LHCN-M2 (cell line): ENCODE measurements at places on chromosomes 3 and 15. TPM values are rescaled to one million over a fixed set of nuclear protein-coding genes. Genes with fewer than 3 reads are reported as not detected.

The SGO1 gene
- total RNA-seq, result 19.3 and 20.0 TPM in 2 replicates

The POLQ gene
- 11.9 and 14.6 TPM in 2 replicates for total RNA-seq

The GOLGA8G gene
- under 0.01 and 0.11 TPM in 2 replicates for total RNA-seq

The CADPS gene
- 0.11 TPM in 1 of 2 replicates, not detected in the other for total RNA-seq

The SHC4 gene
- 2.1 and 2.4 TPM in 2 replicates for total RNA-seq

The GORASP1 gene
- 46.2 and 50.2 TPM in 2 replicates for total RNA-seq

The LTK gene
- 2.5 and 2.8 TPM in 2 replicates for total RNA-seq

The FGF7 gene
- 6.5 and 7.9 TPM in 2 replicates for total RNA-seq

The PEX5L gene
- under 0.01 and 0.06 TPM in 2 replicates for total RNA-seq

The SLC9C1 gene
- total RNA-seq, result not detected in 2 replicates
